Forelimb muscle (tissue), 1 donor: ENCODE measurements at places on chromosomes 12 and 14. TPM values are rescaled to one million over a fixed set of nuclear protein-coding genes. Genes with fewer than 3 reads are reported as not detected.

PIK3C2G gene
- polyA plus RNA-seq = 0.08 TPM

IFI27L1 gene
- polyA plus RNA-seq = 12.2 TPM

BCL7A gene
- 16.8 TPM for polyA plus RNA-seq

SH2B3 gene
- 12.9 TPM for polyA plus RNA-seq

PRKD1 gene
- polyA plus RNA-seq = 28.1 TPM

FAM186B gene
- 1.8 TPM for polyA plus RNA-seq

PRB2 gene
- not detected for polyA plus RNA-seq

UBR7 gene
- 23.7 TPM for polyA plus RNA-seq

NUAK1 gene
- 9.6 TPM for polyA plus RNA-seq

NDUFB1 gene
- polyA plus RNA-seq = 93.2 TPM

NID2 gene
- 71.7 TPM for polyA plus RNA-seq

CNPY2 gene
- 58.3 TPM for polyA plus RNA-seq

SIVA1 gene
- 71.9 TPM for polyA plus RNA-seq

MYF6 gene
- polyA plus RNA-seq = 90.3 TPM

RIPK3 gene
- polyA plus RNA-seq = 1.1 TPM

CEBPE gene
- 0.11 TPM for polyA plus RNA-seq

ACSM4 gene
- 0.09 TPM for polyA plus RNA-seq

FGF6 gene
- polyA plus RNA-seq = 58.5 TPM

KRT7 gene
- 0.86 TPM for polyA plus RNA-seq

TMEM119 gene
- polyA plus RNA-seq = 30.2 TPM

CLEC14A gene
- 23.9 TPM for polyA plus RNA-seq

TEP1 gene
- 18.3 TPM for polyA plus RNA-seq

P2RX7 gene
- polyA plus RNA-seq = 1.0 TPM

PLEKHH1 gene
- polyA plus RNA-seq = 1.7 TPM

ST8SIA1 gene
- 8.0 TPM for polyA plus RNA-seq

CCDC77 gene
- 9.7 TPM for polyA plus RNA-seq

TRPV4 gene
- 0.75 TPM for polyA plus RNA-seq

C12orf50 gene
- 0.34 TPM for polyA plus RNA-seq

TMEM121 gene
- polyA plus RNA-seq = 2.2 TPM

ATP5F1B gene
- 691 TPM for polyA plus RNA-seq

LARP4 gene
- 26.3 TPM for polyA plus RNA-seq

NELL2 gene
- polyA plus RNA-seq = 0.35 TPM

MANSC1 gene
- polyA plus RNA-seq = 8.6 TPM

NKX2-1 gene
- polyA plus RNA-seq = not detected

FOXG1 gene
- 0.05 TPM for polyA plus RNA-seq

ERBB3 gene
- polyA plus RNA-seq = 187 TPM
